ENCODE measurements at places on chromosomes 16 and 17.

DNA sequence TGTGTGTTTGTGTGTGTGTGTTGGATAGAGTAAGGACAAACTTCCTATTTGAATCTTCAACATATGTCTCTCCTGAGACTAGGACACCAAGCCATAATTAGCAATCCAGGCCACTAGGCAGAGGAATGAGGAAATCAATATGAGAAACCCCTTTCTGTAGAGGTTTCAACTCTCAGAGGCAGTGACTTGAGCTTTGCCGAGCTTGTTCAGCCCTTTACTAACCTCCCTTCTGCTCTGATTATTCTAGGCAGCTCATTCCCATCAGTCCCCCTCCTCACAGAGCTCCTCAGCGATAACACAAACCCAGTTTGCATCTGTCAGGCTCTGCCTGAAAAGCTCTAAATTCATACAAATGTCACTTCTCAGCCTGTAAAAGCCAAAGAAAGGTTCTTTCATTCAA lies 1030.3 kb downstream of the CDH8 start:
- no peak for DNase-seq

GRCh38 chr16:976389-976931 lies 5.1 kb upstream of the SOX8 start:
- no peak for DNase-seq

- no peak for DNase-seq
Observed at GRCh38 chr17:74192950-74193781, 10.3 kb upstream of the RPL38 start.

DNA sequence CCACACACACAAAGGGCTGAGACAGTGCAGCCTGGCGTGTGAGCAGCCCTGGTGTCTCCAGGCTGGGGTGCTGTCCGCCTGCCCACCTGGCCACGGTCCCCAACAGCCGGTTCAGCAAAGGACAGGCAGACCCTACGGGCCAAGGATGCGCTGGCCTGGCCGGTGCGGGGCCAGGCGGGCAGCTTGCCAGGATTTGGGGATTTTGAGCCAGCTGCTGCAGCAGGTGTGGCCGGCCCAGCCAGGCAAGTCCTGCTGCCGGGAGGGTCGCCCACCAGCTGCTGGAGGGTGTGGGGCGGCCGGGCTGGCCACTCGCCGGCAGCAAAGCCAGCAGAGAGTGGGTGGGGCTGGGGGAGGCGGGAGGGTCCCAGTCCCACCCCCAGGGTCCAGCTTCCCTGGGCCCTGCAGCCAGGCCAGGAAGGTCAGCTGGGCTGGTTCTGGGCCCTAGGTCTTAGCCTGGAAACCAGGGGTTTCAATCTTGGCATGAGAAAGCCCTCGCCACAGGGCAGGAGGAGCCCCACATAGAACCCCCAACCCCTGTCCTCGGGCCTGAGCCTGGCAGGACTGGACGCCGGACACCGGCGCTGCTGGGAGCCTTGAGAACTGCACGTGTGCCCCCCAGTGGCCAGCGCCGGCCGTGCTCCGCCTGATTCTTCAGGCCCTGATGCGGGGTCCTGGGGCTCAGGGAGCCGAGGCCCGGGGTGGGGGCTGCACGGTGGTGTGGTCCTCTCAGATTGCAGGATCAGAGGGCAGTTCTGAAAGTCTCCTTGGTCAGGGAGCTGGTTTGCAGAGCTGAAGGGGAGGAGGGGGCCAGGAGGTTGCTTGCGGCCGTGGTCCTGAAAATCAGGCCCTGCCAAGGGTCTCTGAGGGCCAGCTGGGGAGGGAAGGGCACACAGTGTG lies 17.6 kb upstream of the SSTR5 start:
- DNase-seq: peak; percentile 92

- DNase-seq: no peak
Observed at GRCh38 chr17:53499277-53499676, 323.4 kb upstream of the KIF2B start.

DNA sequence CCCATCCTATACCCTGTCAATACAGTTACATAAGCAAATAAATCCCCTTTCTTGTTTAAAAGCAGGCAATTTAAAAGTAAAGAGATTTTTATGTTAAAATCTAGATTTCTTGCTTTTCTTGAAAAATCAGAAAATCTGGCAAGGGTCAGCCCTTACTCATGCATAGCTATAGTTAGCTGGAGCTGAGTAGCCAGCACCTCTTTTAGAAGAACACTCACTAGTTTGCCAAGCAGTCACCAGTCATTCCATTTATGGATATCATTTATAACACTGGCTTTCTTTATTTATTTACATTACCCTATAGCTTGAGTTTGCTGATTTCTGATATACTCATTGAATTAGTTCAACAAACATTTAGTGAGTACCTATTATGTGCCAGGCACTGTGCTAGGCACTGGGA lies 45.7 kb downstream of the NXPH3 start:
- no peak for DNase-seq

GRCh38 chr17:57404073-57404472 lies 147.8 kb downstream of the MSI2 start:
- DNase-seq: no peak

- DNase-seq: no peak
Observed at GRCh38 chr17:54892360-54892759, 8.3 kb upstream of the TOM1L1 start.

DNA sequence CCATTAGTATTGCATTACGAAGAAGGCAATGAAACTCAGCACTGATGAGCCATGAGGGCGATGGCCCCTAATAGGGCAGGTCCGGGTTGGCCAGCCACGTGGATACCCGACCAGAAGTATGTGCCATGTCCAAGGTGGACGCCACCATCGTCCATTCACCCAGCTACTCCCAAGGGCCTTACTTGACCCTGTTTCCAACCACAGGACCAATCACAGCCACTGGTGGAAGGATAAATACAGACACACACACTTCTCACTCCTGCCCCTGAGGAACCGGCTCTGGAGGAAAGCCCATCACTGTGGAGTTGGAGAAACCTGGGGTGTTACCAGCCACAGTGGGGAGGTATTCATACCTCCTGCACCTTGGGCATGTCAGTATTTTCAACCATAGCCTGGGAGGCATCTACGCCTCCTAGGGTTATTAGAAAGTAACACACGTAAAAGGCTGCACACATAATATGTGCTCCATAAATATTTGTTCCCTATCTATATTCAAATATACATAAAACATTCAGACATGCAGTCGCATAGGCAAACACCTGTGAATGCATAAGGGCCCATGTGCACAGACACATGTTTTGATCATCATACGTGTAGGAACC lies 5.4 kb upstream of the ITGA3 start:
- DNase-seq: no peak

DNA sequence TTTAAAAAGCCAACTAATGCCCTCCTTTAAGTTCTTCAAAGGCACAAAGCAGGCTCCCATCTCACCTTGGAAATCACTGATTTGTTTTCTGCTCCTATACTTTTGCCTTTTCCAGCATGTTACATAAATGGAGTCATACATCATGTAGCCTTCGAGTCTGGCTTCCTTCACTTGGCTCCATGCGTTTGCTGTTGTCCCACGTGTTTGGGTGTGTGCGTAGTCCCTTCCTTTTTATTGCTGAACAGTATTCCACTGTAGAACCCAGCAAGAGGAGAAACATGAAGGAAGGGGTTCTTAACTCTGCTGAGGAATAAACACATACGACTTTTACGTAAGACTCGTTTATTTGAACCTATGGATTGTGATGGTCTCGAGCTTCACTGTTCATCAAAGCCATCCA lies 82.0 kb downstream of the GPRC5B start:
- no peak for DNase-seq

- no peak for DNase-seq
Observed at GRCh38 chr16:88599825-88600538, 29.8 kb downstream of the ZC3H18 start.

- DNase-seq: no peak
Observed at GRCh38 chr17:4586043-4586442, 1.7 kb downstream of the SMTNL2 start.

DNA sequence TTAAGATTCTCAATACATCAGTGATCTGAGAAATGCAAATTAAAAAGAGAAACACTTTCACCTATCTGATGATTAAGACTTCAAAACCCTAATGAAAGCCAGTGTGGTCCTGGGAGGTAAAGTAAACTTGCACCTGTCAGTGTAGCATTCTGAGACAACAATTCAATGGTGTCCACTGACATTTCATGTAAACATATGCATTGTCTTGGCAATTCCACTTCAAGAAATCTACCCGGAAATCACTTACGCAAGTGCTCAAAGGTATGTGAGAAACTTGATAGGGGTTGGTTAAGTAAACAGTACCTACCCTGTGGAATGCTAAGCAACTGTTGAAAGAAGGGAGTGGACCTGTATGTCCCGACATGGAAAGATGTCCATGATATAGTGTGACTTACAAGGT lies 2.1 kb downstream of the ST6GALNAC1 start:
- no peak for DNase-seq

DNA sequence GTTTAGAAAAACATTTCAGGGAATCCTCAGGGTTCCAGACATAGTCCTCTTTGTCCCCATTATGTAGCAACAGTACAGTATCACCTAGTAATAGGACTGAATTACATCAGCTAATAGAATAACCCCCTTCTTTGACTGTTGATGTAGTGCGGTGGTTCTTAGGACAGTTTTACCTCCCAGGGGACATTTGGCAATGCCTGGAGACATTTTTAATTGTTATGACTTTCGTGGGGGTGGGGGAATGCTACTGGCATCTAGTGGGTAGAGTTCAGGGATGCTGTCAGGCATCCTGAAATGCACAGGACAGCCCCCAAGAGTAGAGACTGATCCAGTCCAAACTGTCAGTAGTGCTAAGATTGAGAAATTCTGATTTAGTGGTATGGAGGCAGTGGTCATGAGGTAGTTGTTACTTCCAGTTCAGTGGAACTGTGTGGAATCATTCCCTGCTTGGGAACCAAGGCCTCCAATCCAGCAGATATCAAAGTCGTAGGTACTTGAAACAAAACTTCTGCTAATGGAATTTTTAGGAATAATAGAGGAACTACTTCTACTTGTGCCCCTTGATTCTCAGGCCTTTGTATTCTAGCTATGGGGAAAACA lies 20.3 kb downstream of the NF1 start:
- no peak for DNase-seq

DNA sequence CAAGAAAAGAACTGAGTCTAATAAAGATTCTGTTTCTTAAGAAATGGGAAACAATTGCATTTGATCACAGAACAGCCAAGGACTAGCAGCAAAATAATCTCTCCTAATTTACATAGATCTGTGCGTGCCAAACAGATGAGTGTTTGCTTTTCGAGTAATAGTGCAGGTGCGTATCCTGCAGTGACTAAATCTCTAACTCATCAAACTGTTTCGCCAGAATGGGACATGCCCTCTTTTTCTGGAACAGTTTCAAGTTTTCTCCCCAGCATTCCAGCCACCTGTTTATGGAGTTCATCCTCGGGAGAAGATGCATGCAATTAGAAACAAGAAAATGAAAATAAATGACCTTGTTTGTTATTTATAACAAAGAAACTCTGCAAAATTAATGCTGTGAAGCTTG lies 5.7 kb upstream of the TOX3 start:
- no peak for DNase-seq

- no peak for DNase-seq
Observed at GRCh38 chr16:57530104-57530521, 6.3 kb downstream of the CCDC102A start.

DNA sequence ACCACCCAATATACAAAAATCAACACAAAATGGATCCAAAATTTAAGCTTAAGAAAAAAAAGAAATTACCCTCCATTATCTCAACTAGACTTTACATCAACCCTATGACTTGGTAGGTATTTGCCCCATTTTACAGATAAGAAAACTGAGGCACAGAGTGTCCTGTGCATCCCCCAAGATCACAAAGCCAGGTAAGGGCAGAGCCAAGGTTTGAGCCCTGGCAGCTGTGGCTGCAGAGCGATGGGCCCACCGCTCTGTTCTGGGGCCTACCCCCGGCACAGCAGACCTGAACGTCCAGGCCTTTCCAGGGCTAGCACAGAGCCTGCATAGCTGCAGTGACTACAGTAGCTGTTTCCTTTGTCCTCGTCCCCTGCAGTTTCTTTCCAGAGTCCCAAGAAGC lies 417.6 kb downstream of the SOX9 start:
- DNase-seq: no peak

Measured in H1 (cell line).